ENCODE measurements at places on chromosomes 11 and 22. TPM values are rescaled to one million over a fixed set of nuclear protein-coding genes. Genes with fewer than 3 reads are reported as not detected.

The CBLIF gene
- not detected for total RNA-seq

The BTBD18 gene
- not detected for total RNA-seq

The IGSF22 gene
- total RNA-seq = not detected

The SHANK3 gene
- 1.5 TPM for total RNA-seq

The TBX1 gene
- total RNA-seq = 0.17 TPM

The PANX3 gene
- total RNA-seq = not detected

The KDM4D gene
- total RNA-seq = 0.66 TPM

The DCDC1 gene
- total RNA-seq = 0.29 TPM

The AGBL2 gene
- 1.0 TPM for total RNA-seq

The INSC gene
- total RNA-seq = 1.2 TPM

The CYP2D6 gene
- total RNA-seq = 0.33 TPM

The NAALAD2 gene
- 2.5 TPM for total RNA-seq

The OR5P2 gene
- total RNA-seq = not detected

The CFAP300 gene
- 4.3 TPM for total RNA-seq

The CTSF gene
- total RNA-seq = 59.5 TPM

The UBQLNL gene
- 0.15 TPM for total RNA-seq

The ISX gene
- total RNA-seq = not detected

Measured in smooth muscle cell of trachea (primary cell).